Stomach (tissue), 19 donors: ENCODE measurements at places on chromosomes 7 and 10. TPM values are rescaled to one million over a fixed set of nuclear protein-coding genes. Genes with fewer than 3 reads are reported as not detected.

The PYROXD2 gene
- total RNA-seq: 7.0 TPM

DNA sequence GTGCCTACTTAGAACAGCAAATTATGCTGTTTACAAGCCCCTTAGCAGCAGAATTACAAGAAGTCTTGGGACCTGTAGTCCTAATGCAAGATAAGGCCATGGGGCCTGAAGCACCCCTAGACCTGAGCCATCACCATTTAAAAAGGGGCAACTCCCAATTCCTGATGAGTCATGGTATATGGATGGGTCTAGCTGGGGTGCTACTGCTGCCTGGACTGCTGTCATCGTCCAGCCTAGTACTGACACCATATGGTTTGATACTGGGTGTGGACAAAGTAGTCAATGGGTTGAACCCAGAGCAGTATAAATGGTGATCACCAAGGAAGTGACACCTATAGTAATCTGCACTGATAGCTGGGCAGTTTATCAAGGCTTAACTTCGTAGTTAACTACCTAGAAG, 450.0 kb downstream of the IPMK start:
- no peak for DNase-seq

DNA sequence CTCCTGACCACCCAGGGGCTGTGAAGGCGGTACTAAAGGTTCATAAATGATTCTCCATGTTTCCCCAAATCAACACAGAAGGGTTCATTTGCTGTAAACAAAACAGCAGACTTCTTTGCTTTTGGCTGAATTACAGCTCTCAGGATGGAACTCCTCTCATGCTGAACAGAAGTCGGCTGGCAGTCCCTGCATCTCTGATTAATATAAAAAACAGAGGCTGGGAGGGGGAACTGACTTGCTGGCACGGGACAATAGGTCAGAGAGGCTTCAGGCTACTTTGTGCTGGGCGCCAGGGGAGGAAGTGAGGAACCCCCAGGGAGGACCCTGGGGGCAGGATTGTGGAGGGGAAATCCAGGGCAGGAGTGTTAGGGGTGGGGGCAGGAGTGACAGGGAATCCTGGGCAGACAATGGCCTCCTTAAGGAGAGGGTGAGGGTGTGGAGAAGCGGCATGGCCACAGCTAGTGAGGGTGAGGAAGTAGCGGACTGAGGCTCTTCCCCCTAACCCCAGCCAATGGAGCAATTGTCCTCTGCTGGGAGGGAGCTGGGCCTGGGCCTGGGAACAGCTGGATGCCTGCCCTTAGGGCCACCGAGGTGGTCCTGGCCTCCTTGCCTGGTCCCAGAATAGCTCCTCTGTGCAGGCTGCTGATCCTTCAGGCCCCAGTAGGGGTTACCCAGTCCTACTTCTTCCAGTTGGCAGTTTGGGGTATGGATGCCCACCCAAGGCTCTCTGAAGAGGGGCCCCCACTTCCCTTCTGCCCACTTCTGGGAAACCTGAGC, 9.2 kb upstream of the SFRP5 start:
- peak; percentile 51 for DNase-seq

The ZNF488 gene
- total RNA-seq: 15.1 TPM

GRCh38 chr7:46428295-46428694, 507.2 kb upstream of the IGFBP3 start:
- no peak for DNase-seq

DNA sequence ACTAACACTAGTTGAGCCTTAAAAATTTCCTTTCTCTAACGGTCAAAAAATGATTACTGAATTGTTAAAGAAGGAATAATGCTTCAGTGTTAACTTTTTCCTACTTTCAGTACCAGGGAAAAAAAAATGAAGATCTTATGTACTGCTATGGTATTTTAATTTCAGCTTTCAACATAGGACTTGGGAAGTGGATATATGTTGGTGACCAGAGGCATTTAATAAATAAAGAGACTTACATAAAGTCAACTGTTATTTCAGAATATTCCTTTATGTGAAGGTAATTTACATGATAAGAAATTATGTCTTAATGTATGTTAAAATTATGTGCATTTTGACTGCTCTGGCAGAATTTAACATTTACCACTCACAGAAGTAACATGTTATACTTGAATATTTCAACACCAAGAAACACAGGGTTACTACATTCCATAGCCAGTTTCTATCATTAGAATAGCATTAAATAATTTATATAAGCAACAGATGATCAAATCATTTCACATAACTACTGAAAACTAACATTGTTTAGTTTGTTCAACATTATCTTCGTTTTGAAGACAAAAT, 250.3 kb upstream of the MDFIC start:
- no peak for DNase-seq

GRCh38 chr10:51014680-51015389, 59.5 kb upstream of the PRKG1 start:
- DNase-seq: peak; percentile 34

- DNase-seq: no peak
Measured at GRCh38 chr7:44727158-44727936, 21.3 kb upstream of the ZMIZ2 start.

DNA sequence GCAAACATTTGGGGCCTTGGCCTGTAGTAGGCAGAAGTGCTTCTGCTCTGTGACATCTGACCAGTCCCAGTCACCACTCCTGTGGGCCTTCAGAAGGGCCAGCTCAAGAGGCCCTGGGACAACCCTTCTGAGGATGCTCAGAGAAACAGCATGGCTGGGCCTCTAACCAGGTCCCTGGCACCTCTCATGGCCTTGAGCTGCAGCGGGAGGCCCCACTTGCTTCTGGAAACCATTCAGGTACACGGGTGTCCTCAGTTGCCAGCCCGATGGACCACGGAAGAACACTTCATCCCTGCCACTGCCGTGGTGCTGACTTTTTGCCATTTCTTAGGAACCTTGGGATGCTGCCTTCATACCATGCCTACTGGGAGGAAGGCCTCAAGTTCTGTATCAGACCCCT, 57.6 kb downstream of the HSPA12A start:
- DNase-seq: no peak

- DNase-seq: no peak
Measured at GRCh38 chr10:76009531-76009930, 578.1 kb downstream of the LRMDA start.

- DNase-seq: no peak
Measured at GRCh38 chr10:127911218-127911866, 4.4 kb downstream of the PTPRE start.

The EGR2 gene
- total RNA-seq: 0.73 TPM

- DNase-seq: no peak
Measured at GRCh38 chr10:24363070-24363469, 154.1 kb downstream of the KIAA1217 start.

DNA sequence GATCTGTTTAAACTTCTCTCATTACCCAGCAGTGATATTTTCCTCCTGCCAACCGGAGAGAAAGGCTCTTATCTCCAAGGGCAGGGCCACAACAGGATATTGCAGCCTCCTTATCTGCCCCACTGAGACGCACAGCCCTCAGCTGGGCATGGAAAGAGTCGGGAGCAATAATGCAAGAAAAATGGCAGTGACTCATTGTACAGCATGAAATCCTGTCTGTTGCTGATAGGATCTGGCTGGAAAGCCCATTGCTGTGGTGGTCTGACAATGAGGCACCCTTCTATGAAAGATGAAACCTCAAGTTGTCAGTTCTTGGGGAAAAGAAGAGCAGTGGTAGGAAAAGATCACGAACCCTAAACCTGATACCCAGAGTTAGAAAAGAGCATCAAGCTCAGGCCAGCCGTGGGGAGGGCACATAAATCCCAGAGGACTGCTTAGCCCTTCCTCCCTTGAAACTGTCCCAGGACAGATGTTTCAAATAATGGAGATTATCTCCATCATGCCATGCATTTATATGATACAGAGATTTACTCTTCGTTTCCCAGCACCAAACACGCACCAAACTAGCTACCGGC, 47.0 kb upstream of the FIGNL1 start:
- DNase-seq: no peak

- no peak for DNase-seq
Measured at GRCh38 chr10:21749788-21750187, 215.8 kb downstream of the MLLT10 start.

- DNase-seq: no peak
Measured at GRCh38 chr10:128418819-128419218, 292.6 kb upstream of the MKI67 start.

The FAM107B gene
- total RNA-seq: 208 TPM

DNA sequence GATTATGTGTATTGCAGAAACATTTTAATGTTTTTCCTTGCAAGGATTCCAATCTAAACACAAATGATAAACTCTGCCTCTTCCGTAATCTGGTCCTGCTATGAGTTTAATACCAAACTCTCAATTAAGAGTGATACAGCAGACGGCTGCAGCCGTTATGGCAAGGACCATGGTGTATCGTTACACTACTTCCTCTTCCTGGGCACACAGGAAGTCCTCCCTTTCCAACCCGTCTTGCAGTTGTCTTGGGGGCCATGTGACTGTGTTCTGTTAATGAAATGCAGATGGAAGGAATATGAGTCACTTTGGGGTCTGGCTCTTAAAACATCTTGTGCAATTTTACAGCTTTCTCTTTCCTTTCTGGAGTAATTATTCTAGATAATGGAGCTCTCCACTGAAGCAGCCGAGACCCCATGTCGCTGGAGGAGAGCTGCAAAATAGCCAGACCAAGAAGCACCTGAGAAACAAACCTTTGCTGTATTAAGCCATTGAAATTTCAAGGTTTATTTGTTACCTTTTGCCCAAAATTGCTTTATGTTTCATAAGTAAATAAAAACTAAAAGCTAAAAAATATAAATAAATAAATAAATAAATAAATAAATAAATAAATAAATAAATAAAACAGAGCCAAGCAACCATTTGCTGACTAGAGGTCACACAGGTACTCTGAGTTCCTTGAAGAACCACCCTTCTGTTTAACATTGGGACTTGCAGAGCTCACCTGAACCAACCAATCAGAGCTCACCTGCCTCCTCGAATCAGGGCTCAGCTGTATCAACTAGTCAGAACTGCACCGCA, 74.7 kb downstream of the FRMPD2 start:
- no peak for DNase-seq

The CXCL12 gene
- 52.3 TPM for total RNA-seq

- DNase-seq: no peak
Measured at GRCh38 chr7:112266595-112267270, 60.2 kb downstream of the ZNF277 start.

The ARHGAP22 gene
- total RNA-seq: 28.6 TPM

The IFIT1 gene
- total RNA-seq: 12.1 TPM
